ENCODE measurements at places on chromosomes 1 and 21.
A peak's percentile ranks its signal among the peaks of the same experiment; 100 is the strongest.

- peak; percentile 4 for DNase-seq
These were observed 383.9 kb downstream of the PTBP2 start for GRCh38 chr1:97105531-97105930.

GRCh38 chr1:16342331-16343062, 9.8 kb downstream of the FBXO42 start:
- DNase-seq = no peak

DNA sequence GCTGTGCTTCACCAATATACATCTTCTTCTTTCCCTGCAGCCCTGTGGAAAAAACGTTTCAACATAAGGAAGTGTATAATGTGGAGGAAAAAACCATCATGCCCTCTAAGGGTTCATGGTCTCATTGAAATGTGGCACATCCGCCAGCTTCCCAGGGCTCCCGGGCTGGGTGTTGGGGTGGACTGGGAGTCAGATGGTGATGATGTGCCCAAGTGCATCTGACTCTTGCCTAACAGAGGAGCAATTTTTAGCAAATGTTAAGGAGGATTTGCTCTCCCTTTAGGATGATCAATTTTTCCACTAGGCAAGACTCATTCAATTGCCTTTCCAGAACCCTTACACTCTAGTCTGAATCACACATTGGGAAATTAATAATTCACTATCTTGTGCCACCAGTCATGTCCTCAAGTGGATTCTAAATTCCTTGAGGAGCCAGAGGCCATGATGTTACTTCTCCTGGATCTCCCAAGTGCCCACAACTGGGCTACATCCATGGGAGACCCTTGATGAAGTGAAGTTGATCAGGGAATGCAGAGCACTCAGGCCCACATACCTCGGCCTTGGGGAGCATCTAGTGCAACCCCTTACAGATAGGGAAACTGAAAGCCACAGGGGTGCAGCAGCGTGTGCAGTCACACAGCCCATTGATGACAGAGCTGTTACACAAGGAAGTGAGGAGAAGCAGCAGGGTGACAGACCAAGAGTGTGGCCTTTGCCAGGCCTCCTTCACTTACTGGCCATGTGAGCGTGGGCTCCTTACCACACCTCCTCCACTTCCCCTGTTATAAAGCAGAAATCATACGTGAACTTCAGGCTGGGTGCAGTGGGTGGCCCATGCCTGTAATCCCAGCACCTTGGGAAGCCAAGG, 100.0 kb upstream of the SLC44A3 start:
- DNase-seq = no peak

DNA sequence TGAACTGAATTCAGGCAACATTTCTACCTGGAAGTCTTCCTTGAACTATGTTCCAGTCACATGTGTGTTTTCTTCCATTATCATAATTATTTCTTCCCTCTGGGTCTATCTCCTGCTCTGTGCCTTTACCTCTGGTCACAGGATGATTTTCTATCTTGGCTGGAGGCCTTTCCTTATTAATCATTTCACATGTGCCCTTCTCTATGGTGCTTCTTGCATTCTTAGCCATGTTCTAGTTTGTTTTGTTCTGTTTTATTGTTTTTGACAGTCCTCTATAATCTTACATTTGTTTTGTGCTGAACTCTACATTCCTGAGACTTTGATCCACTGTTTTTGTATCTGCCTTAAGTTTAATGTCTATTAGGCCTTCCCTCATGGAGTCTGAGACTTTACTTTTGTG, 51.0 kb downstream of the SGIP1 start:
- DNase-seq = no peak

DNA sequence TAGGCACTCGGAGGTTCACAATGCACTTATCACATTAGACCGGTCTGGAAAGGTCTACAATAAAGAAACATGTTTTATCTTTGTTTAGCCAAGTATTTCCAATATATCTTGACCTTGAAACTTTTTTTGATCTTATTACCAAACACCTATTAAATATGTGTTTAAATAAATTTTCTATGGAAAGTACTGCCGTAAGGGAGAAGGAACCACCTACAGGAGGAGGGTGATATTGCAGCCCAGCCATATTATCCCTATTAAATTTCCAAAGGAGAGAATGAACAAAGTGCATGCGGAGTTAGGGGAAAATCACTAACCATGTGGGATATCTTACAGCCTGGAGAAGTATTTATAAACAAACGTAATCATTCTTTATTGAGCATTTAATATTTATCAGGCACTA, 14.5 kb downstream of the BRINP2 start:
- DNase-seq = peak; percentile 18

DNA sequence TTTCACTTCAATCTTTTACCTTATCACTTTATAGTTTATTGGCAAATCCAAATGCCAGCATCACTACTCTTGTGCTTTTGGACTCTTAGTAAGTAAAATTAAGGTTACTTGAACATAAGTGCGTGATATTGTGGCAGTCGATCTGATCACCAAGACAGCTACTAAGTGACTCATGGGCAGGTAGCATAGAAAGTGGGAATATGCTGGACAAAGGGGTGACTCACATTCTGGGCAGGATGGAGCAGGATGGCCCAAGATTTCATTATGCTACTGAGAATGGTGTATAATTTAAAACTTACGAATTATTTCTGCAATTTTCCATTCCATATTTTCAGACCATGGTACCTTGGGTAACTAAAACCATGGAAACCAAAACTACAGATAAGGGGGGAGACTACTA, 120.2 kb downstream of the ROR1 start:
- DNase-seq = no peak

- DNase-seq = no peak
These were observed 30.5 kb downstream of the ALG14 start for GRCh38 chr1:95042286-95042685.

DNA sequence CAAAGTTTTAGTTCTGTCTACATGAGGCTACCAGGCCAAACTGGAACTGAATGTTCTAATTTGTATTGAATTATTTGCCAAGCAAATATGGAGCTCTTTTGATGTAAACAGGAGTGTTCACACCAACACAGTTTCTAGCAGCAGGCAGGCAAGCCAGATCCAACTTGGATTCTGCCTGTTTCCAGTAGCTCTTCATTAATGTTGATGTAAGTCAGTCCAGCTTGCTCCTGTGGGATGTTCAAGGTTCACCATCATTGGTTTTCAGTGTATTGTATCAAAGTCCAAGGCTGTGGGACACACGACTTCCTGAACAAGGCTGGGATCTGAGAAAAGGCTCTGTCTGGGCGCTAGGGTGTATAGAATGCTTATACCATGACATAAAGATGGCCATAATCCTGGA, 68.1 kb downstream of the PAPPA2 start:
- no peak for DNase-seq

- DNase-seq = no peak
These were observed 286 bp downstream of the ODR4 start for GRCh38 chr1:186375929-186376319.

DNA sequence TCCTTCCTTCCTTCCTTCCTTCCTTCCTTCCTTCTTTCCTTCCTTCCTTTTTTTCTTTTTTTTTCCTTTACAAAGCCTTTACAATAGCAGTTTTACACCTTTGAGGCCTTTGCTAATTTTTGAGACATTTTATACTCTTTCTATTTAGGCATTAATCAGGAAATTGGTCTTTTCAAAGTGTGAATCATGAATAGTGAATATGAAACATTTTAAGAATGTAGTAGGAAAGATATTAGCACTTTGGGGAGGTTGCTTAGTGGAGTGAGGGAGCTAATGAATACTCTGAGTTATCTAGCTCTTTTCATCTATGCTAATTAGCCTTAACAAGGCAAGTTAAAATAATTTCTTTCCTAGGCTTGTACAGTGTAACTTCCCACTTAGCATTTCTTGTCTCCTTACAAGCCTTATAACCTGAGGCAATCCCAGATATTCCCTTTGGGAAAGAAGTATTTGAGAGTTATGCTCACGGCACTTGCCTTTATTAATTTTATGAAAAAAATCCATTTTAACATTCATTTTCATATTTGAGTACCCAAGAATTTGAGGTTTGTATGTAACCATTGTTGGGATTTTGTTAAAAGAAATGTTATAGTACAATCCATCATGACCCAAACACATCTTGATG, 122.6 kb downstream of the NTNG1 start:
- DNase-seq = no peak

- no peak for DNase-seq
These were observed 65.9 kb upstream of the ATP5PO start for GRCh38 chr21:33981391-33982101.

DNA sequence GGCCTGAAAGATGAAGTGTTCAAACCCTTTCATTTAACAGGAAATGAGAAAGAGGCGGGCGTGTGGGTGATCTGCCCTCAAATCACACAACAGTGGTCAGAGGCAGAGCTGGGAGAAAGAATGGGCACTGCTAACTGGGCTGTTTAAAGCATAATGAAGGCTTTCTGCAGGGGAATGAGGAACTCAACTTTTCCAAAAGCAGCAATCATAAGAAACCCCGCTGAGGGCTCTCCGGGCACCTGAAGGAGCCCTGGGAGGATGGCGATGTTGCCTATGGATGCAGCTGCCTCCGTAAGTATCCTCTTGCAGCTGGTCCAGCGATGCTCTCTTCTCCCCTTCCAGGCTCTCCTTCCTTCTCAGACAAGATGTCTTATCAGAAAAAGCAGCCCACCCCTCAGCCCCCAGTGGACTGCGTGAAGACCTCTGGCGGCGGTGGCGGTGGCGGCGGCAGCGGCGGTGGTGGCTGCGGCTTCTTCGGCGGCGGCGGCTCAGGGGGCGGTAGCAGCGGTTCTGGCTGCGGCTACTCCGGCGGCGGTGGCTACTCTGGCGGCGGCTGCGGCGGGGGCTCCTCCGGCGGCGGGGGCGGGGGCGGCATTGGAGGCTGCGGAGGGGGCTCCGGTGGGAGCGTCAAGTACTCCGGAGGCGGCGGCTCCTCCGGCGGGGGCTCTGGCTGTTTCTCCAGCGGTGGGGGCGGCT, 1.2 kb downstream of the LORICRIN start:
- DNase-seq = no peak

- no peak for DNase-seq
These were observed 886.7 kb downstream of the PLA2G4A start for GRCh38 chr1:187715483-187715882.

- no peak for DNase-seq
These were observed 34.1 kb downstream of the TRIT1 start for GRCh38 chr1:39849203-39849602.

DNA sequence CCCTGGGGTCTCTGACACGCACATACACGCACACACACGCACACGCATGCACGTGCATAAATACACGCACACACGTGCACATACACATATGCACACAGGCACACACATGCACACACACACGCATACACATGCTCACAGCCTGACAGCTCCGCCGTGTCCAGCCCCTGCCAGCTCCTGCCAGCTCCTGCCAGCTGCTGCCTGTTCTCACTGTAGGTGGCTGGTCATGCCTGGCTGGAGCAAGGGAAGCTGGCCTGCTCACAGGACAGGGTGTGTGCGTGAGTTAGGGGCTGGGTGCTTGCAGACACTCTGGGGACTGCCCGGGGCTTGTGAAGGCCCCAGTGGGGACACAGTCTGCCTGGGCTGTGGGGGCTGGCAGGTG, 4.9 kb downstream of the PLCH2 start:
- no peak for DNase-seq

GRCh38 chr1:31373056-31373896, at the start of gene FABP3:
TSS of gene FABP3 (minus strand) at chr1:31373076. CDS start at chr1:31373014, 62 bp downstream.
- DNase-seq = peak; percentile 57

DNA sequence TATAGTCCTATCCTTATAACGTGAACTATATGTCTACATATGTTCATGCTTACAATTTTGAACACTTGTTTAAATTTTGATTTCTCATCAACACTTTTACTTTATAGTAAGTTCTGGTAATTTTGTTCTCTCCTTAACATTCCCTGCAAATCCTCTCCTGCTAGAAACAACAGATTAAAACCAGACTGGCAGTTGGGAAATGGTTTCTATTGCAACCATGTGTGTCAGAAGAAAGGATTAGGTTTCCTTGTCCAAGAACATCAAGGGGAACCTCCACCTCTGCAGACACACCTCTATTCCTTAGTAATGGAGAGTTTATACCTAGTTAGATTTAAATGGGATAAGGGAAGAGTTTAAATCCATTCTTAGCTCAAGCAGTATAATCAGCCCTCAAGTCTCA, 3.3 kb upstream of the WARS2 start:
- DNase-seq = no peak

DNA sequence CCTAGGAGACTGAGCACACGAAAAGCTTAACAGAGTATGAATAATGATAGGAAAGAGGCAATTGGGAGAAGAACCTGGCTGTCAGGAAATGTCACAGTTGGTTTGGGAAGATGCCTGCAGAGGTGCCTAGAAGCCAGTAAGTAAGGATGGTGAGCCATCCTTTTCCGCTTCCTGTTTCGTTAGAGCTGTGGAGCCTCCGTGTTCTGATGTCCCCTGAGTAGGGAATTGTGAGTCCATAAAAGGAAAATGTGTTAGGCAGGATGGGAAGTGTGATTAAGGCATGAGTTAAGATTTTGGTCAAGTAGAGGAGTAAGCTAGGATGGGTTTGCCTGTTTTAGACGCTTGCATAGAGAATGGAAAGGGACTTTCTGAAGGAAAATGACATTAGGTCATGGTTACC, 9.0 kb downstream of the CLIC4 start:
- DNase-seq = no peak

- DNase-seq = no peak
These were observed 42.5 kb downstream of the PGM1 start for GRCh38 chr1:63635681-63636080.

DNA sequence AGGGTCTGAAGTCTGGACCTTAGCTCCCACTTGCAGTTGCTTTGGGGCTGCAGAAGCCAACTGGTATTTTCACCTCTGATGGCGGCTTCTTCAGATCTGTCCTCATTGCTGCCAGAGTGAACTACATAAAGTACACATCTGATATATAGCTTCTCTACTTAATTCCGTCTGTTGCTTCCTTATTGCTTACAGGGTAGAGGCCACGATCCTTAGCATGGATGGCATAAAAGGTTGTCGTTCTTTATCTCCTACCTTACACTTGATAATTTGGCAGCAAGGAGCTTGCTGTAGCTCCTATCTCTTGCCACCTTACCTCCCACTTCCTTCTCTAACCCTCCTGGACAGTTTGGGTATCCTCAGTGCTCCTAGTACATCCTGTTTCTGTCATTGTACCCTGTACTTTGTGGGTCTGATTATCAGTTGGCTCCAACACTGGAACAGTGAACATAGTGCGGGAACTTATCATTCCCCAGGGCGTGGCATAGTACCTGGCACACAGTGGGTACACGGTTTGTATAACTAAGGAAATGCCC, 30.9 kb upstream of the NBL1 start:
- no peak for DNase-seq

DNA sequence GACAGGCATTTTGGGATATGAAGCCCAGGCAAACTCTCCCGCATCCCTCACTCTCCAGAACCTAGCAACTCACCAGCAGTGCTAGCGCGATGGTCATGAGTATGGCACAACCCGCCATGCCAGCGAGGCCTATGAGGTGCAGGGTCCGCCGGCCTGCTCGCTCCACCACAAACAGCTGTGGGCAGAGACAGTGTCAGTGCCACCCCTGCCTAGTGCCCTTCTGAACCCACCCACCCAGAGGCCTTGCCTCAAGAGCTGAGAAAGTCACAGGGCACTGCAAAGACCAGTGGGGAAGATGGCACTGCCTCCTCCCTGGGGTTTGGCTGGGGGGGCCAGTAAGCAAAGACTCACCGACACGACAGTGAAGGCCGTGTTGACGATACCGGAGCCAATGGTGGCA, 29.8 kb downstream of the SLC2A1 start:
- DNase-seq = no peak

Measured in HFFc6 (cell line).